ENCODE measurements at places on chromosomes 13 and 19. TPM values are rescaled to one million over a fixed set of nuclear protein-coding genes. Genes with fewer than 3 reads are reported as not detected.

Gene TNFSF11
- not detected for polyA plus RNA-seq

GRCh38 chr19:37941782-37942515 lies 34.9 kb downstream of the SIPA1L3 start:
- DNase-seq: no peak

- DNase-seq: no peak
These were observed 63.8 kb downstream of the VWA8 start for GRCh38 chr13:41897126-41897525.

Gene PSG3
- polyA plus RNA-seq: not detected

- DNase-seq: no peak
These were observed 82.4 kb downstream of the RYR1 start for GRCh38 chr19:38515896-38516295.

GRCh38 chr19:33811246-33811645 lies 14.6 kb downstream of the KCTD15 start:
- DNase-seq: no peak

DNA sequence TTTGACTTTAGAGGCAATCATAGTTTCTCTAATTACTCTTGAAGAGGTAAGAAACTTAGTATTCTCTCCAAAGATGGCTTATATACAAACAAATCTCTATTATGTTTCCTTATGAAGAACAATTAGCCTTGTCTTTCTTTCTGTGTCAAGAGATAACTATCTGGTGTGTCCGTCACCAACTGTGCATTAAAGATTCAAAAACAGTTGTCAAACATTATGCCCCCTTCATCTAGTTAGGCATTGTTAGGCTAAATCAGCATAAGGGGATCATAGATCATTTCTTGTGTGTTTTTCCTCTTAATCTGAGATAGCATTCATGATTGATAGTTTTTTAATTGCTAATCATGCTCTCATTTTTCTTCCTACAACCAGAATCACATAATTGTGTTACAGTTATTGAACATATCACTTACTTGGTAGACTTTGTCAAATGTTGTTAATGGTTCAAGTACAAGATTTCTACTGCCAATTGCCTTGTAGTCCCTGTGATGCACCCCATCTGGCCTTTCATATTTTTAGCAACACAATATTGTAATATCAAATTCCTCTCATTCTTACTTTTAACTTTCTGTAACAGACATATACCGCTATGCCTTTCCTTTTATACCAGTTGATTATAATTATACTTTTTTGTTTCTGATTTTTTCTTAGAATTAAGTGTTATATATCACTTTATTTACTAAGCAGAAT lies 612.7 kb downstream of the SLITRK6 start:
- no peak for DNase-seq

DNA sequence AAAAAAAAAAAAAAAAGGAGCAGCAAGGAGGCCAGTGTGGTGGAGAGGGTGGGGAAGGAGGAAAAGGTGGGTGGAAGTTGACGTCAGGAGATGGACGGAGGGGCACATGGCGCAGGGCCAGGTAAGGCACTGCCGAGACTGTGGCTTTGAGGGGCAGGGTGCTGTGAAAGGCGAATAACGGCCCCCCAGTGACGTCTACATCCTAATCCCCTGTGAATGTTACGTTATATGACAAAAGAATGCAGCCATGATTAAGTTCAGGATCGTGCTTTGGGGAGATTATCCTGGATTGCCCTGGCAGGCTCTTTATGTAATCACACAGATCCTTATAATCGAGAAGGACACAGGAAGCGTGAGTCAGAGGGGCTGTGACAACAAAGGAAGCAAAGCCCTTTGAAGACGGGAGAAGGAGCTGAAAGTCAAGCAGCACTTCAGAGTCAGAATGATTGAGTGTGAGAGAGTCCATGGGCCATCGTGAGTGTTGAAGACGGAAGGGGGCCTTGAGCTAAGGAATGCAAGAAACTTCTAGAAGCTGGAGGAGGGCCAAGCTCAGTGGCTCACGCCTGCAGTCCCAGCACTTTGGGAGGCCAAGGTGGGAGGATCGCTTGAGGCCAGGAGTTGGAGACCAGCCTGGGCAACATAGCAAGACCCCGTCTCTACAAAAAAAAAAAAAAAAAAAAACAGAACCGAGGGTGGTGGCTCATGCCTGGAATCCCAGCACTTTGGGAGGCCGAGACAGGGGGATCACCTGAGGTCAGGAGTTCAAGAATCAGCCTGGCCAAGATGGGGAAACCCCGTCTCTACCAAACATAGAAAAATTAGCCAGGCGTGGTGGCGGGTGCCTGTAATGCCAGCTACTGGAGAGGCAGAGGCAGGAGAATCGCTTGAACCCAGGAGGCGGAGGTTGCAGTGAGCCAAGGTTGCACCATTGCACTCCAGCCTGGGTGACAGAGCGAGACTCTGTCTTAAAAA lies 13.8 kb upstream of the CEACAM16 start:
- DNase-seq: peak; percentile 50

GRCh38 chr13:44274771-44275205 lies 98.8 kb upstream of the SERP2 start:
- DNase-seq: peak; percentile 81

Gene ZNF709
- polyA plus RNA-seq: 2.5 TPM

DNA sequence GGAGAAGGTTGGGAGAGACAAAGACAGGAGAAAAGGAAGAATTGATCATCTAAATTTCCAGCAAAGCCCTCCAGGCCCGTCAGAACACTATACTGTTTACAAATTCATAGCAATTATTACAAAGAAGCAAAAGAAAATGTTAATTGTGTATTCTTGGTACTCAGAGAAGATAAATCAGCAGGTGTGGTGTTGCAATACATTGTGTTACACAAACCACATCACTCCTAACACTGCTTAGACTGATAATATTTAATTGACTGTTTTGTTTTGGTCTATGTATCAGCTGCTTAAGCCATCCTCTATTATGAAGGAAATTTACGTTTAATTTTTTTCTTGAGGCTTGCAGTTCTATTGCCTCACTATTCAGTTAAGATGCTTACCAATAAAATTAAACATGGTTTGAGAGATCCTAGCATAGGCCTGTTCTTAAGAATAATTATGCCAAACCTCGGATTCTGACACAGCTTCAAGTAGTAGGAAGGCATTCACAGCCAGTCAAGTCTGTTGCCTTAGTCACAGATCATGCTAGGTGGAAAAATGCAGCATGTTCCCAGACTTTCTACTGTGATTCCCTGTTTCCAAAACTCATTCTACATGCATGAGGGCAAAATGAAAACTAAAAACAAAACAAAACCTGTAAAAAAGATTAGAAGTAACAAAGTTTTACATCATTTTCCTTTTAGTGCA lies 129.2 kb downstream of the TBC1D4 start:
- no peak for DNase-seq

GRCh38 chr13:111469916-111470506 lies 149.6 kb downstream of the TEX29 start:
- DNase-seq: no peak

DNA sequence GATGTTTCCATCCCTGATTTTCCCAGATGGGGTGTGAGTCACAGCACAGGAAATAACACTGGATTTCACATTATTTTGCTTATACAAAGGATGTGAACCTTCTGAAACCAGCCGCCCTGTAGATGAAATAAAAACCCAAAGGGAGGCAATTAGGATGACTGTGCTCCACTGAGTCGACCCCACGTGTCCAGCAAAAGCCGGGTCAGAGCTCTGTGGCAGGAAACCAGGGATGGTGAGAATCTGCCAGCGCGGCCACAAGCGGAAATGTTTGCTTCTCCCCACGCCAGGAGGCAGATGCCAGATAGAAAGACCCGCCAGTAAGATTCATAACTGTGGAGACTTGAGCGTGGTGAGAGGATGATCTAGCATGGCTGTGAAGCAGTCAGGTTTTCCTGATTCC lies 764.4 kb downstream of the LIG4 start:
- peak; percentile 66 for DNase-seq

Gene SGCG
- 48.6 TPM for polyA plus RNA-seq

DNA sequence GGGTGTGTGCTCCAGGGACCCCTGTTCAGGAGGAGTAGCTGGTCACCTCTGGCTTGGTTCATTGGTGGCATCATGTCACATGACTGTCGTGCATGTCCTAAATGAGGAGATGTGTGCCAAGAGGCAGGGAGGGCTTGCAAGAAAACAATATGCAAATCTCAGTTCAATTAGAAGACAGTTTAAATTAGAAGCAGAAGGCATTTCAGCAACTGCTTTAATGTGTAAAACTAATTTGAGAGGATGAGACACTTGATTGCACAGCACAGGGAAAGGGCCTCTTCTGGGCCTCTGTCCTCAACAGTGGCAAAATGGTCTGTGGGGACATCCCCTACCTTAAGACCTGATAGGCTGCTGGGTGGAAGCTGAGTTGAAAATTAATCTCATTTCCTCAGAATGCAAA lies 54.6 kb downstream of the SPATA13 start:
- no peak for DNase-seq

GRCh38 chr19:13797870-13798269 lies 2.6 kb downstream of the ZSWIM4 start:
- no peak for DNase-seq

Gene FBXO17
- 32.0 TPM for polyA plus RNA-seq

DNA sequence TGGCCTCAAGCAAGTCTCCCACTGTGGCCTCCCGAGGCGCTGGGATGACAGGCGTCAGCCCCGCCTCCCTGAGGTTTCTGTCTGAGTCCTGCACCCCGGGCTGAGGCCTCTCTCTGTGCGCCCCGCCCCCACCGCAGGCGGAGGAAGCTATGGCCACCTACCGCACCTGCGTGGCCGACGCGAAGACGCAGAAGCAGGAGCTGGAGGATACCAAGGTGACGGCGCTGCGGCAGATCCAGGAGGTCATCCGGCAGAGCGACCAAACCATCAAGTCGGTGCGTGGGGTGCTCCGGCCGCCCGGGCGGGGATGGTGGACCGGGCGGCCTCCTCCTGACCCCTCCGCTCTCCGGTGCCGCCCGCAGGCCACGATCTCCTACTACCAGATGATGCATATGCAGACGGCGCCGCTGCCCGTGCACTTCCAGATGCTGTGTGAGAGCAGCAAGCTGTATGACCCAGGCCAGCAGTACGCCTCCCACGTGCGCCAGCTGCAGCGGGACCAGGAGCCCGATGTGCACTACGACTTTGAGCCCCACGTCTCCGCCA lies 12.7 kb downstream of the ARHGAP45 start:
- DNase-seq: no peak

DNA sequence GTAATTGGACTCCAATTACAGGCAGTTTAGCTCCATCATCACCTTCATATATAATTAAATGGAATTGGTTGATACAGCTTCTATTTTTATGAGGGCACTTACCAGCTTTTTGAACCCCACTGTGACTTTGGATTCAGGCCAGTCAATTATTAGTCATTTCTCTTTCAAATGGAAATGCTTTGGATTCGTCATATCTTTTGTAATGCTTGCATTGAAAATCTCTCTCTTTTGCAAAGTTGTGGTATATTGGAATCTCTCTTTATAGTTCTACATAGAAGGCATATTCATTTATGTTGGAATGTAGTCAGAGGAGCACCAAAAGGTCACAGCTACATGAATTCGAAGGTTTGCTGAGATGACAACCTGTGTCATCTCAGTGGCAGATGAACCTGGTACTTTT lies 1074.3 kb upstream of the SLC10A2 start:
- DNase-seq: no peak

DNA sequence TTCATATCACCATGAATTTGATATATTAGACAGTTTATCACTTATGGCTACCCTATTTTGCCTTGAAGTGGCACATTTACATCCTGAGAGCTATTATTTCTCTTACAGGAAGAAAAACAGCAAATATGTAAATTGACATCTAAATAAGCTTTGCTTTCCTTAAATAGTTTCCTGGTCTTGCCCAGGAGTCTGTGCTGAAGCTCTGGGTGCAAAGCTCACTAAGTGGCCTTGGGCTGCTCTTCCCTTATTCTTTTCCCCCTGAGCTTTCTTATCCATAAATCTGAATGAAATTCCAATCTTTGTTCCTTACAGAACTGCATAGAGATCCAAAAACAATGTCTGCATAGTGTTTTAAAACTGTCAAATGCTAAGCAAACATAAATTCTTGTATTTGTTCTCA lies 56.3 kb downstream of the TNFSF13B start:
- no peak for DNase-seq

DNA sequence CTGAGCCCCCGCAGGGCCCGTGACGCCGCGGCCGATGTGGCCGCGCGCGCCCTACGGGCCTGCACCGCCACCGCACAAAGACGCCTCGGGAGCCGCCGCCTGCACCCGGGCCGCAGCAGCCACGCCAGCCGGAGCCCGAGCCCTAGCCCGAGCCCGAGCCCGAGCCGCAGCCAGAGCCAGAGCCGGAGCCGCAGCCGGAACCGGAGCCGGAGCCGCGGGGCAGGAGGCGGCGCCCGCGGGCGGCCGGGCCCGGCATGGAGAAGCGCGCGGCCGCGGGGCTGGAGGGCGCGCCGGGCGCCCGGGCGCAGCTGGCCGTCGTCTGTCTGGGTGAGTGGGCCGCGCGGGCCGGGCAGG lies 379 bp downstream of the LRP3 start:
- DNase-seq: no peak

DNA sequence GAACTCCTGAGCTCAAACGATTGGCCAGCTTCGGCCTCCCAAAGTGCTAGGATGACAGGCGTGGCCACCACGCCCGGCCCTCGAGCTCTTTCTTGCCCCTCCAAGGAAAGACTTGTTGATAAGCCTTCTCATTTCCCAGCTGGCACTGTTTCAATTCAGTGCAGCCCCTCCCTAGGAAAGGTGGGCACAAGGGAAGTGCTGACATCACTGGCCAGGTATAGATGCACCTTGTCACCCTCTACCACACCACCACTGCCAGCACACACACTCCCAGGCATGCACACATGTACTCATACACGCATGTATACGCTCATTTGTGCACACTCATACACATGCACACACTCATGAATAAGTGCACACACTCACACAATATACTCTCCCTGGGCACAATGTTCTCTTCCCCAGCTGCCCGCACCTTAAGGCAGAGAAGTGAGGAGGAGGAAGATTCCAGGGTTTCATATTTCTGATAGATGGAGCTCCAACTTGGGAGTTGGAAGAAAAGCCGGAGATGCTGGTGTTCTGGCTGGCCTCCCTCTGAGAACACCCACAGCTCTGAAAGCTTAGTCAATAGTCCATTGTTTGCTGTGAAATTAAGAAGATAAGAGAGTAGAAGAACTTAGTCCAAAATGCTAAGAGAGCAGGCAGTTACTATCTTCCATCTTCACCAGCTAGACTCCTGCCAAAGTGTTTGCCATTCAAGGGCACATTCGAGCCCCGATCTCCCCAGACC lies 196.7 kb downstream of the FOXO1 start:
- DNase-seq: no peak

Gene BLOC1S3
- polyA plus RNA-seq: 7.2 TPM

- no peak for DNase-seq
These were observed 238.4 kb downstream of the TUBA3C start for GRCh38 chr13:18943273-18943672.

DNA sequence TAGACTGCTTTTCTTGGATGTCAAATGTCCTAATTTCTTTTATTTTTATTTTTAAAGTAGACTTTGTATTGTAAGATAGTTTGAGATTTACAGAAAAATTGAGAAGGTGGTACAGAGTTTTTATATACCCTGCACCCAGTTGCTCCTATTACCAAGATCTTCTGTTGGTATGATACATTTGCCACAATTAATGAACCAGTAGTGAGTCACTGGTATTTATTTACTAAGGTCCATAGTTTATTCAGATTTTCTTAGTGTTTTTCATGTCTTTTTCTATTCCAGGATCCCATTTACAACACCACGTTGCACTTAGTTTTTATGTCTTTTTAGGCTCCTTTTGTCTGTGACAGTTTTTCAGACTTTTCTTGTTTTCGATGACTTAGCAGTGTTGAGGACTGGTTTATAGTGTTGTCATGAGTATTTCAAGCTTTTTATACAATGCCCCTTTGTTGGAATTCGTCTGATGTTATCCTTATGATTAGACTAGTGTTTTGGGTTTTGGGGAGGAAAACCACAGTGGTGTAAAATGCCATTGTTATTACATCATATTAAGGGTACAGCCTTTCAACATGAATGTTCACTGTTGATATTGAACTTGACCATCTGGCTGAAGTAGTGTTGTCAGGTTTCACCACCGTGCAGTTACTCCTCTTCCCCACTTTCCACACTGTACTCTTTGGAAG lies 35.9 kb downstream of the COG3 start:
- DNase-seq: no peak

Data from muscle of leg (tissue), 16 donors.